Lower lobe of right lung (tissue), 2 donors: ENCODE measurements at places on chromosomes 1 and 21. TPM values are rescaled to one million over a fixed set of nuclear protein-coding genes. Genes with fewer than 3 reads are reported as not detected.

TMPRSS15 gene
- total RNA-seq: not detected

GRCh38 chr1:174686213-174686612, 238.4 kb downstream of the GPR52 start:
- DNase-seq: no peak

GBP6 gene
- total RNA-seq: 0.68 TPM

DNA sequence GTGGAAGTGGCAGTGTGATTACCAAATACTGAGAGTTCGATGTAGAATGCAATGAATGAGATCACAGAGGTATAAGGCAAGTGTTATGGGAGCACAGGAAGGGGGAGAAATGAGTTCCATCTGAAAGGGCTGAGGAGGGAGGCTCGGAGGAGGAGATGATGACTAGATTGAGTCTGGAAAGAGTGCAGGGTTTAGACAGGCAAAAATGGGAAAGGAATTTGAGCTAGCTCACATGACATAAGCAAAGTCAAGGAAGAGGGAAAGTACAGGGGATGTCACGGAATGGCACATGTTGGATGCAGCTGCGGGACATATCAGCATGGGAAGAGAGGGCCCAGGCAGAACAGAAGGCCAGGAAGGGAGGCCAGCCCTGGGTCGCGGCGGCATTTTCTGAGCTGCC, 132.7 kb downstream of the RUNX1 start:
- no peak for DNase-seq

RNF186 gene
- not detected for total RNA-seq

DCST2 gene
- 1.4 TPM for total RNA-seq

- peak; percentile 71 for DNase-seq
These were observed 74.0 kb upstream of the GPR88 start for GRCh38 chr1:100463791-100464424.

GRCh38 chr1:59340411-59341307, 43.8 kb downstream of the FGGY start:
- no peak for DNase-seq

- DNase-seq: no peak
These were observed 1266.0 kb upstream of the ADGRL2 start for GRCh38 chr1:80534606-80535360.

GRCh38 chr1:90726986-90727480, 9.9 kb upstream of the BARHL2 start:
- no peak for DNase-seq

DNA sequence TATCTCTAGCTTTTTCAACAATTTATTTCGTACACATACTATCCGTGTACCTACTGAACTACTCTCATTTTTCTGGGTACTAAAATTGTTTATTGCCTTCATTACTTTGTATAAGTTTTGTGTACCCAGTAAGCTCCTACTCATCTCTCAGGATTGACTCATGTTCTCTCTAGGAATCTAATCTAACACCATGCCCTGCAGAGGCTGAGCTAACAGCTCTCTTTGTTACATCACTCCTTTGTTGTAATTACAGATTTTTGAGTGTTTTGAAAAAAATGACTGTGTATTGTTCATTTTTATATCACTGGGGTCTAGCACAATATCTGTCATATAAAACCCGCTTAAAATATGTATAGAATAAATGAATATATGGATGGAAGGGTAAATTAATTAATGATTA, 167.1 kb downstream of the ATP6V1G3 start:
- DNase-seq: no peak

GRCh38 chr1:201220388-201220715, 29.7 kb downstream of the IGFN1 start:
- DNase-seq: no peak
